Activated CD8-positive, alpha-beta memory T cell treated with anti-CD3 and anti-CD28 coated beads for 36 hours (primary cell): ENCODE measurements at places on chromosomes 4 and X. TPM values are rescaled to one million over a fixed set of nuclear protein-coding genes. Genes with fewer than 3 reads are reported as not detected.

The GIMD1 gene
- total RNA-seq = not detected

The AFP gene
- not detected for total RNA-seq

The UGT2A1 gene
- not detected for total RNA-seq

The EGFL6 gene
- 1.1 TPM for total RNA-seq

The SPARCL1 gene
- not detected for total RNA-seq

The BMX gene
- total RNA-seq = not detected

The GLUD2 gene
- total RNA-seq = 0.55 TPM

The CTAG2 gene
- total RNA-seq = 46.5 TPM

The AMBN gene
- not detected for total RNA-seq

The SYN1 gene
- 0.27 TPM for total RNA-seq

The OPN1LW gene
- not detected for total RNA-seq
